Mesangial cell (primary cell): ENCODE measurements at places on chromosomes 7 and 10. TPM values are rescaled to one million over a fixed set of nuclear protein-coding genes. Genes with fewer than 3 reads are reported as not detected.

Gene CLRN3
- not detected in 2 replicates for total RNA-seq

Gene SUFU
- total RNA-seq = 6.5 and 11.0 TPM in 2 replicates

Gene DPP6
- 0.25 TPM in 1 of 2 replicates, not detected in the other for total RNA-seq

Gene MSS51
- 0.76 and 0.81 TPM in 2 replicates for total RNA-seq

Gene FAM200A
- 2.6 and 3.9 TPM in 2 replicates for total RNA-seq

Gene HABP2
- total RNA-seq = 0.16 and 1.3 TPM in 2 replicates

Gene ASIC3
- total RNA-seq = 0.38 TPM in 1 of 2 replicates, not detected in the other

Gene TMEM130
- total RNA-seq = 0.33 and 1.0 TPM in 2 replicates

Gene PDCD4
- total RNA-seq = 8.3 and 17.4 TPM in 2 replicates

Gene SH2B2
- total RNA-seq = 3.6 and 4.1 TPM in 2 replicates

Gene ANKRD30A
- total RNA-seq = not detected in 2 replicates

Gene FAM25C
- not detected in 2 replicates for total RNA-seq

Gene C10orf62
- 0.13 TPM in 1 of 2 replicates, not detected in the other for total RNA-seq

Gene HYAL4
- total RNA-seq = not detected in 2 replicates

Gene NUTM2B
- total RNA-seq = 0.49 and 0.63 TPM in 2 replicates

Gene STK31
- not detected in 2 replicates for total RNA-seq

Gene UNCX
- not detected in 2 replicates for total RNA-seq

Gene OR2A42
- total RNA-seq = under 0.01 and 0.49 TPM in 2 replicates

Gene PRSS58
- total RNA-seq = not detected in 2 replicates

Gene USP54
- total RNA-seq = 18.1 and 24.7 TPM in 2 replicates

Gene GNAI1
- 15.5 and 22.9 TPM in 2 replicates for total RNA-seq

Gene CALML3
- total RNA-seq = not detected in 2 replicates

Gene ZNF25
- total RNA-seq = 2.6 and 3.5 TPM in 2 replicates

Gene ATAD1
- 16.8 and 22.7 TPM in 2 replicates for total RNA-seq

Gene OGDHL
- 0.98 and 18.1 TPM in 2 replicates for total RNA-seq

Gene PUS7
- total RNA-seq = 10.1 and 19.7 TPM in 2 replicates

Gene TMEM106B
- total RNA-seq = 30.8 and 48.4 TPM in 2 replicates

Gene ELFN1
- 0.49 and 2.8 TPM in 2 replicates for total RNA-seq

Gene PTF1A
- total RNA-seq = not detected in 2 replicates

Gene LRRD1
- not detected in 2 replicates for total RNA-seq

Gene TYW1B
- 0.76 and 0.98 TPM in 2 replicates for total RNA-seq

Gene THSD7A
- 0.16 and 1.4 TPM in 2 replicates for total RNA-seq

Gene ABCB4
- total RNA-seq = 2.9 and 7.6 TPM in 2 replicates

Gene SORCS1
- total RNA-seq = under 0.01 and 0.38 TPM in 2 replicates

Gene MRPS17
- 8.3 and 8.9 TPM in 2 replicates for total RNA-seq

Gene A1CF
- not detected in 2 replicates for total RNA-seq

Gene ASL
- 29.2 and 56.1 TPM in 2 replicates for total RNA-seq

Gene SEC24C
- 67.2 and 85.7 TPM in 2 replicates for total RNA-seq

Gene MINDY4
- total RNA-seq = 3.7 and 3.8 TPM in 2 replicates

Gene CCL24
- total RNA-seq = not detected in 2 replicates

Gene CCDC3
- total RNA-seq = 0.63 and 0.98 TPM in 2 replicates

Gene FAM25G
- total RNA-seq = not detected in 2 replicates

Gene HOXA9
- total RNA-seq = 87.0 and 98.1 TPM in 2 replicates

Gene PNLIPRP3
- not detected in 2 replicates for total RNA-seq

Gene JAKMIP3
- under 0.01 and 0.13 TPM in 2 replicates for total RNA-seq

Gene SLC26A5
- total RNA-seq = not detected in 2 replicates

Gene AUTS2
- 8.6 and 12.3 TPM in 2 replicates for total RNA-seq

Gene MGMT
- 34.1 and 48.4 TPM in 2 replicates for total RNA-seq

Gene PDE6C
- not detected in 2 replicates for total RNA-seq

Gene SOSTDC1
- 13.1 TPM in 1 of 2 replicates, not detected in the other for total RNA-seq

Gene IDI2
- total RNA-seq = not detected in 2 replicates

Gene PGAM1
- total RNA-seq = 331 and 615 TPM in 2 replicates
